ENCODE measurements at places on chromosomes 5 and 9.
A peak's percentile ranks its signal among the peaks of the same experiment; 100 is the strongest.

DNA sequence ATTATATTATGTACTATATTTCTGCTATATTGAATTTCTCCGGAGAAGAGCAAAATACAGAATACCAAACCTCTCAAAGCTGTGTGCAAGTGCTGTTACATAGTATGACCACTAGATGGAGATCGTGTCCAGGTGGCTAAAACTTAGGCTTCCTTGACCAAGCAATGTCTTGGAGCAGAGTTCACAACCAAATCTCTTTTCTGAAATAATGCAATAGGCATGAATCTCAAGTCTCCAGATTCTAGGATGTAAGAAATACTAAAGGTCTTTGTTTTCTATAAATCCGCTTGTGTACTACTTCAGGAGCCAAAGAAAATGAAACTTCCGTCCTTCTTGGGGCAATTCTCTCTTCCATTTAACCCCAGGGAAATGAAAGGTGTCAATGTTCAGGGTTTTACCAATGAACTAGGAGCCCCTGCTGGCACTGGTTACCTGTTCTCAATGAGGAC, 181.5 kb upstream of the RAI14 start:
- DNase-seq: peak; percentile 75

- DNase-seq: no peak
Measured at GRCh38 chr5:36842087-36842486, 34.5 kb upstream of the NIPBL start.

DNA sequence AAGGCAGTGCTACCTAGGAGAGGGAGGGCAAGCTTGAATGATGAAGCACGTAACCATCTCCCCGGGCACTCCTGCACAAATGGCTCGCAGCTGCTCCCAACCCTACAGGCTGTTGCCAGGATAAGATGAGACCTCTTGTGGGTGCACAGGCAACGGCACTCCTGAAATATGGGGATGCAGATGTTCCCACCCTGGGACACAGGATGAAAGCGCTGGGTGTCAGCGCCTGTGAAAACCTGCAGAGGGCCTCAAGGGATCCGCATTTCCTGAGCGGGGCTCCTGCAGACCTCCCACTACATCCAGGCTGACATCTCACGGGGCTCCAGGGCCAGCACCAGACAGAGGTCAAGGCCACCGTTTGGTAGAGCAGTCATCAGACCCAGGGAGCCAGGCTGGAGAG, 60.7 kb downstream of the SMIM23 start:
- no peak for DNase-seq

DNA sequence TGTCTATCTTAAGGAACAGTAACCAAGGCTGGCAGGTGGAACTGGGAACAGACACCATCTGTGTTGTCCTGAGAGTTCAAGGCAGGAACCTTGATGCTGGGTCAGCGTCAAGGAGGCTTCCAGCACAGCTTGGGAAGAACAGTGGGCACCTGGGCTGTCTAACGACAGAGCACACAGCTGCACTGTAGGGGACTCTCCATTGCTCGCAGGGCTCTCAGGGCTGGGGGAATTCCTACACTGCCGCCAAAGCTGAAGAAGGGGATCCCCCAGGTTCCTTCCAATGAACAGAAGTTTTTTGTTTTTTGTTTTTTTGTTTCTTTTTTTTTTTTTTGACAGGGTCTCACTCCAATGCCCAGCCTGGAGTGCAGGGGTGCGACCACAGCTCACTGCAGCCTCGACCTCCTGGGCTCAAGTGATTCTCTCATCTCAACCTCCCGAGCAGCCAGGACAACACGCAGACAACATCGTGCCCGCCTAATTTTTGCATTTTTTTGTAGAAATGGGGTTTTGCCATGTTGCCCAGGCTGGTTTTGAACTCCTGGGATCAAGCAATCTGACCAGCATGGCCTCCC, 81.9 kb downstream of the PTPN3 start:
- DNase-seq: no peak

DNA sequence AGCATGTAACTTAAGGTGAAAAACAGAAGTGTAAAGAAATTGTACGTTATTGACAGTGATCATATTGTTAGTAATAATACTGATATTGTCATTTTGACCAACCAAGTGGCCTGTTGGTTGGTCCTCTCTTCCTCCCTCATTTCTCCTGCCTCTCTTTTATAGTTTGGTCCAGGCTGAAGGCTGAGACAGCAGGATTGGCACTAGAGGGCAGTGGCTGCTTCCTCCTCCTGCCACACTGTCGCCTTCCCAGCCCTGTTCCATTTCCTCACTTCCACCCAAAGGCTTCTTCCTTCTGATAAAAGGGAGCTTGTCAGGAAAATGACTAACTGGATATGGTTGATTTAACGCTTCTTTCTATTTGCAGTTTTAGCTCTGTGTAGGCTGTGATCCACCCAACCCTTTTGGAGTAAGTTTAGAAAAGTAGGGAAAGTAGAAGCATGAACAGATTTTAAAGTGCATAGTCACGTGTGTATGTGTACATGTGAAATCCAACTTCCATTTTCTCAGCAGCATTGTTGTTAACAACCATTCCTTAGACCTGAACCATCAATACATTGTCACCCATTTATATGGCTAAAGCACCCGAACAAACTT, 35.6 kb downstream of the PTCD2 start:
- no peak for DNase-seq

DNA sequence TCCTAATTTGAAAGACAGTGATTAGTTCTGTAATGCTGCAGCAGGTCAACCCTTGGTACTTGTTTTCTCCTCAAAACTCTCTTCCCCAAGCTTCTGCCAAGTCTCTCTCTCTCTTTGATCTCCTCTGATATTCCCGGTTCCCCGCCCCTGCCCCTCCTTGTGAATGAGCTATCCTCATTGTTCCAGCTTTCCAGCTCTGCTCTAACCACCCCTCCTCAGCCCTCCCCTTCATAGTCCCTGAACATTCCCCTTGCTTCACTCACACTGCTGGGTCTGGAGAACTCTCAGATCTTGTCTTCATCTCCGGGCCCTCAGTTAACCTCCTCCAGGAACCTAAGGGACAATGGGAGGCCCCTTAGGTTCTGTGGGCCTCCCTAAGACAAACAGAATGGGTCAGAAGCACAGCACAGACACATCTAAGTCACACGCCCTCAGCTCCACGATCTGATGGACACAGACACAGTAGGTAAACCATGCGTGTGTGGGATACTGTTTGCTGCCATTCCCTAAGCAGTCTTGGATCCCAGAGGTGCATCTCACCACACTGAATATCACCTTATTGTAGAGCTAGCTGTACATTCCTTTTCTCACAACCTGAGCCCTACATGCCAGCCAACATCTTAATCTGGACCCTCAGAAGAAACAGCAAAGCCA, 17.4 kb upstream of the LARP1 start:
- DNase-seq: no peak

GRCh38 chr5:132873119-132873929, at the start of gene LEAP2:
LEAP2 (plus strand) TSS chr5:132873668; CDS start chr5:132873695, 27 bp downstream.
- no peak for DNase-seq

- no peak for DNase-seq
Measured at GRCh38 chr5:154316223-154316935, 125.8 kb downstream of the GALNT10 start.

GRCh38 chr9:21574261-21574660, 92.1 kb upstream of the IFNE start:
- DNase-seq: no peak

GRCh38 chr5:139389701-139390638, at the start of gene MZB1:
MZB1 (minus strand) TSS chr5:139389913; CDS start chr5:139389856, 57 bp downstream.
- DNase-seq: no peak

GRCh38 chr9:134328341-134328840, 2.1 kb downstream of the RXRA start:
- DNase-seq: no peak

DNA sequence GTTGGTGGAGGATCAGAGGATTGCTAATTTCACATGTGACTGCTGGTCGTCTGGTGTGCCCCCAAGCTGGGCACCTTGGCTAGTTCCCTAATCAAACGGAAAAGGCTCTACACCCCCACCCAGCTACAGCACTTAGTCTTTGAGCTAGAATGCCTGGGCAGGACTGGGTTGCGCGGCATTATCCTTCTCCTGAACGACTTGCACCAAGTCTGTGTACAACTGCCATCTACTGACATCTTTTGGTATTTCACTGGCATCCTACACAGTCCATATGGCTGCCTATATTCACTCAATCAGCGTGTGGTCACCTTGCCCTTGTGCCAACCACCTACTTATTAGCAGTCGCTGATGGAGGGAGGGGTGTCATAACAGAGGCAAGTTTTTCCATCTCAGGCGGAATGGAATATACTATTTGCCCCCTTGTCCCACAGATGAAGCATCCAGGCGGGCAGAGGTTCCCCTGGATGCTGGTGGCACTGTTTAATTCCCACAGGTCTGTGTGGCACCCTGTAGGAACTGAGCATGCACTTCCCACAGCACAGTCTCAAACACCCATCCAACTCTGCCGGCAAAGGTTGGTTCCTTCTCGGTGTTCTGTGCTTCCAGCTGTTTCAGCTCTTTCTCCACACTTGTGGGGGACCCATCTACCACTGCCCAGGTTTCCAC, 150.1 kb downstream of the OSTF1 start:
- peak; percentile 69 for DNase-seq

DNA sequence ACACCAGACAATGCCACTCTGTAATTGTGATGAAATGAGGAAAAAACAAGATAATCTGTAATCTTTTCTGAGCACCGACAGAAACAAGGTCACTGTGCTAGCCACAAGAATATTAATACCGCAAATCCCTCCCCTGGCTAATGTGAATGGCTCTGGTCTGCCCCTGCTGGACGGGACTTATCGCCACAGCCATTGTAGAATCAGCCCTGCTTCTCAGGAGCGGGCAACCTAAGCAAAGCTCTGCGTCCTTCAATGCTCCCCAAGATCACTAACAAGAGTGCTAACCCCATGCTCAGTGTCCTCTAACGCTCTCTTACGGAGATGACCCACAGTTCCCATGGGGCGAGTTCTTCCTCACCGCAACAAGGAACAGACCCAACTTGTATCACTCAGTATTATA, 42.7 kb downstream of the OR2V1 start:
- no peak for DNase-seq

GRCh38 chr9:20397348-20397747, 225.0 kb downstream of the MLLT3 start:
- DNase-seq: no peak

- no peak for DNase-seq
Measured at GRCh38 chr5:66875315-66875714, 279.1 kb downstream of the MAST4 start.

- DNase-seq: no peak
Measured at GRCh38 chr9:120611690-120612068, 31.7 kb upstream of the CDK5RAP2 start.

- DNase-seq: no peak
Measured at GRCh38 chr5:23614422-23614821, 107.0 kb downstream of the PRDM9 start.

DNA sequence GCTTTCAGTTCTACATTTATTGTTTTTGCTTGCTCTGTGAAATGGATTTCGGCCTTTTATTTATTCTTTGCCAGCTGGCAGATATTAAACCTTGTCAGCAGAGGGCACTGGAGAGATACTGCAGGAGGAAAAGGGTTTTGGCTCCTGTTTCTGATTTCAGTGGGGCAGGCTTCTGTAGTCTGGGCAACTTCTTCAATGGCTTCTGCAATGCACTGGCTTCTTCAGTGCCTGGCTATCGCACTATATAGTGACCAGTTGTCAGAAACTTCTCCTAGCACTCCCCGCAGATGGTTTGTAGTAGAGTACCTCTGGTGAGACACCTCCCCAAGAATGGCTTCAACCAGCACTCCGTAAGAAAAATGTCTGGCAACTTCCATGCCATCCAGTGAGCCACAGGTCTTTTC, 3.2 kb upstream of the NFX1 start:
- DNase-seq: peak; percentile 64

DNA sequence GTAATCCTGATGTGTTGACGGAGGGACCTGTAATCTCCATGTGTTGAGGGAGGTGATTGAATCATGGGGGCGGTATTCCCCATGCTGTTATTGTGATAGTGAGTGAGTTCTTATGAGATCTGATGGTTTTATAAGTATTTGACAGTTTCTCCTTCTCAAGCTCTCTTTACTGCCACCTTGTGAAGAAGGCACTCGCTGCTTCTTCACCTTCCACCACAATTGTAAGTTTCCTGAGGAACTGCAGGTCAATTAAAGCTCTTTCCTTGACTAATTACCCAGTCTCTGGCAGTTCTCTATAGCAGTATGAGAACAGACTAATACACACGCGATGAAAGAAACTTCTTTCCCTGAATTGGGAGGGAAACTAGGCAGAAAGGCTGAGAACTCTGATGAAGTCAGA, 141.1 kb upstream of the RAD23B start:
- no peak for DNase-seq

DNA sequence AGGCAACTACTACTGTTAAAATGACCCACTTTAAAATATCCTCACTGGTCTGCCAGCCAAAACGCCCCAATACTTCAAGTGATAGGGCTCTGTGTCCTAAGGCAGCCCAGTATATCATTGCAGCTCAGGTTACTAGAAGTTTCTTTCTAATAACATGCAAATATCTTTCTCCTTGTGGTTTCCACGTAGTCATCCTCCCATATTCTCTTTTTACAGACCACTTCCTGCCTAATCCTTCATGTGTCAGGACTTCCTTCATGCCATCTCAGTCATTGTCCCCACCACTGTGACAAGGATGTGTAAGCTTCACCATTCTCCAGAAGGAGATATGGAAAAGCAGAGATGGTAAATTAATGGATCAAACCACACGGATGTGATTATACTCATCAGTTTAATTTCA, 813.7 kb downstream of the MAT2B start:
- DNase-seq: no peak

DNA sequence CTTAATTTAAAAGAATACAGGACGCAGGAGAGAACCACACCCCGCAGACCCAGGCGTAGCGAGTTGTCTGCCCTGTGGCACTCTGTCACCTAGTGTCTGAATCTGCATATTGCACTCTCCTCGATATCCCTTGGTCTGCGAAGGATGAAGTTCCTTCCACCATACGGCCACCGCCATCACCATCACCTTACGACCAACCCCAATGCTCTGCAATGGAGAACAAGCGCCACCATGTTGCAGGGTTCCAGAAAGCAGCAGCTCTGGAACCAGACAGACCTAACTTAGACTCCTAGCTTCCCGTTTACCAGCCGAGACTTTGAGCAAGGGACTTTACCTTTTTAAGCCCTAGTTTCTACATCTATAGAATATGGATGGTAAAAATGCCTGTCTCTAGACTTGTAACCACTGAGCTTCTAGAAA, 77.4 kb upstream of the DMRT1 start:
- DNase-seq: peak; percentile 87

GRCh38 chr9:21001581-21001980, 29.9 kb downstream of the HACD4 start:
- no peak for DNase-seq

DNA sequence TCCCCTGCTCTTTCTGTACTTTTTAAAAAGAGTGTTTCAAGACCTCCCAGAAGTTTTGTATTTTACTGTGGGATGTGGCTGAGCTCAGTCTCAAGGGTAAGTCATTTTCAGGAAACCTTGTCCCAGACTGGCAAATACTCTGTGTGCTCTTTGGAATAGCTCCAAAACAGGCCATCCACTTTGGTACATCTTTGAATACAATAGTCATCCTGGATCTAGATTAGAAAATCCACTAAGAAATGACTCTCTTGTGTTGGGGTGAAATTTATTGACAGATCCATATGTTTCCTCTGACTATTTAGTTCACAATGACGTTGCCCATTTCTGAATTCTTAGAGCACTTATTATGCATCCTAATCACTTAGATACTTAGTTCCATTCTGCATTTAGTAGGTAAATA, 95.2 kb downstream of the PLCXD3 start:
- no peak for DNase-seq

GRCh38 chr9:121785673-121786542, 134.5 kb downstream of the DAB2IP start:
- DNase-seq: no peak

Data from LoVo (cell line).